ENCODE measurements at places on chromosomes 12 and 14.

GRCh38 chr14:57160333-57160732 lies 108.4 kb downstream of the EXOC5 start:
- no peak for DNase-seq

GRCh38 chr14:58703161-58703506 lies 65.4 kb downstream of the DACT1 start:
- DNase-seq = no peak

DNA sequence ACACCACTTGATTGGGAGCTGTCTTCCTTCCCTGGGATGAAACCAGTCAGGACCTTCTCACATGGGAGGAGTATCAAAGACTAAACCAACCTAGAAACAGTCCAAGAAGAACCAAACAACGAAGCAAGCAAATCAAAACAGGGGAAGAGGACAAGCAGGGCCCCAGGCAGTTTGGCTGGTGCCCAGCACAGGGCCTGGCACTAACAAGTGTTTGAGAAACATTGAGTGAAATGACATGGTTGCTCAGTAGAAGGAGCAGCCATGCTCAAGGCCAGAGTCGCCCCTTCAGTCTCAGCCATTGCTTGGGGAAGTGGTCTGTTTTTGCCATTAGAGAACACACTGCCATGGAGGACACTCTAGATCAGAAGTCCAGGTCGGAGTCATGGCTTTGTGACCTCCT lies 323.1 kb downstream of the CACNA1C start:
- DNase-seq = no peak

GRCh38 chr14:74578479-74578878 lies 33.6 kb downstream of the LTBP2 start:
- DNase-seq = no peak

DNA sequence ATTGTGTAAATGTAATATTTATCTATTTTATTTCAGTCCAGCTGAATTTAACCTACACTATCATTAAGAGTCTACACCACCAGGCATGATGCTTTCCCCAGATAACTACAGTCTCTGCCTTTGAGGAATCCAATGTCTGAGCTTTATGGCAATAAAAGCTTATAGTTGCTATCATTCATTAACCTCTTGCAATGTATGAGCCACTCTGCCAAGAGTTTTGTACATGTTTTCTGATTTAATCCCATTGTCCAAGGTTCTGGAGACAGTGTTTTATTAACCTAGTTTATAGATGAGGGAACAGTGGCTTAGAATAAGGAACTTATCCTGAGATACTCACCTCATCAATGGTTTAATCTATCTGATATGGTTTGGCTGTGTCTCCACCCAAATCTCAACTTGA lies 17.1 kb upstream of the KITLG start:
- DNase-seq = no peak

DNA sequence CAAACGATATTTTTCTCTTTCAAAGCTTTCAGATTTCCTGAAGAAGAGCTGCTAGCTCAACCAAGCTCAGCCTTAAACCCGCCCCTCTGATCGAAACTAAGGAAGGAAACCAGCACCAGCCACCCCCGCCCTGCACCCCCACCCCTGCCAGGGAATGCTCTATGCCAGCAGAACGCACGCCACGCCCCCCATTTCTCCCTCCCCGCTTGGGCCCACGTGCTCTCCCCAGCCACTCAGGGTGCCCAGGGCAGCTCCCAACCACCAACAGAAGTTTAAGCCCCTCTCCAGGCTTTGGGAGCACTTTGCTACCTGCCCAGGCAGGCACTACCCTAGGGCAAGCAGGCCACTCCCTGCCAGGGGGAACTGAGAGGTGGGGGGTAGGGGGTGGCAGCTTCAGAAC lies 18.8 kb upstream of the KRT78 start:
- peak; percentile 25 for DNase-seq

- DNase-seq = no peak
These were observed 92.2 kb downstream of the FLRT2 start for GRCh38 chr14:85622106-85622505.
